ENCODE measurements at places on chromosomes 1 and 21. TPM values are rescaled to one million over a fixed set of nuclear protein-coding genes. Genes with fewer than 3 reads are reported as not detected.

DNA sequence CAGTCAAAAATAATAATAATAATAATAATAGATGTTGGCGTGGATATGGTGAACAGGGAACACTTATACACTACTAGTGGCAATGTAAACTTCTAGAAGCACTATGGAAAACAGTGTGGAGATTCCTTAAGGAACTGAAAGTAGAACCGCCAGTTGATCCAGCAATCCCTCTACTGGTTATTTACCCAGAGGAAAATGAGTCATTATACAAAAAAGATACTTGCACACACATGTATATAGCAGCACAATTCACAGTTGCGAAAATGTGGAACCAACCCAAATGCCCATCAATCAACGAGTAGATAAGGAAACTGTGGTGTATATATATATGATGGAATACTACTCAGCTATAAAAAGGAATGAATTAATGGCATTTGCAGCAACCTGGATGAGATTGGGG, 176.0 kb downstream of the PLPP3 start:
- no peak for DNase-seq

- DNase-seq = no peak
Measured at GRCh38 chr1:60137406-60137805, 63.8 kb upstream of the C1orf87 start.

DNA sequence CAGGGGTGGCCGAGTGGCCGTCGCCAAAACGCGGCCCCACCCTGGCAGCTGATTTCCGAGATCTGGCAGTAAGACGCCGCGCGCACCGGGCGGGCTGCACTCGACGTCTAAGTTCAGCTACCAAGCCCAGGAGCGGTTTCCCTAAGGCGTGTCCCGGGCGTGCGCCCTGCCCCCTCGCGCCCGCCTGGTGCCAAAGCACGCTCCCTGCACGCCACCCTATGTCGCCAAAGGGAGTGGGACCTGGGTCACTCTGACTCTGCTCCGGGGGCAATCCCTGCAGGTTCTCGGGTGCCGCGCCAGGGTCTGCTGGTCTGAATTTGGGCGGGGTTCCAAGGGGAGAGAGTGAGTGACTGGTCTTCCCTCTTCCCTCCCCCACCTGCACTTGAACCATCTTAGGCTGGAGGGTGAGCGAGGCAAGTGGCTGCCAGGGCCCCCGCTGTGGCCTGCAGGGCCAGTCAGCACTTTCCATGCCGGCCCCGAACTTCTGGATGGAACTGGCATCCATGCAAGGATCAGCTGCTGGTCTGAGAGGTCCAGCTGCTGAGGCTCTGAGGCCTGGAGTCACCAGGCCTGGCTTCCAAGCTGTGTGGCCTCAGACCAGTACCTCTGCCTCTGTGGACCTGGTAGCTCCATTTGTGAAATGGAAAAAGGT, at the start of gene LRRC38:
TSS of gene LRRC38 (minus strand) at position 109 of the 652 bp plus-strand sequence. CDS start 410 bp downstream, outside the sequence.
- DNase-seq = no peak

DNA sequence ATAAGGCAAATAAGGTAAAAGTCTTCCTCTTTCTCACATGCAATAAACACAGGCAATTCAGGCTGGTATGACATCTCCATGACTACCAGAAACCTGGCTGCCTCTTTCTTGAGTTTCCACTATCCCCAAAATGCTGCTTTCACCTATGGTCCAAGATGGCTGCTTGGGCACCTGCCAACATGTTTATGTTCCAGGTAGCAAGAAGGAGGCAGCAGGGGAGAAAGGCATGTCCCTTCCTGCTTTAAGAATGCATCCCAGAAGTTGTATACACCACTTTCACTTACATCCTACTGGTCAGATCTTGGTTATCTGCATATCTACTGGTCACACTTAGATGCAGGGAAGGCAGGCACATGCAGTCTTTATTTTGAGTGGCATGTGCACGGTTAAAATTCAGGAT, 19.4 kb upstream of the ACOT11 start:
- no peak for DNase-seq

GRCh38 chr1:26404641-26405040, 6.0 kb upstream of the LIN28A start:
- no peak for DNase-seq

GRCh38 chr1:112325504-112325903, 70.5 kb upstream of the CTTNBP2NL start:
- DNase-seq = no peak

DNA sequence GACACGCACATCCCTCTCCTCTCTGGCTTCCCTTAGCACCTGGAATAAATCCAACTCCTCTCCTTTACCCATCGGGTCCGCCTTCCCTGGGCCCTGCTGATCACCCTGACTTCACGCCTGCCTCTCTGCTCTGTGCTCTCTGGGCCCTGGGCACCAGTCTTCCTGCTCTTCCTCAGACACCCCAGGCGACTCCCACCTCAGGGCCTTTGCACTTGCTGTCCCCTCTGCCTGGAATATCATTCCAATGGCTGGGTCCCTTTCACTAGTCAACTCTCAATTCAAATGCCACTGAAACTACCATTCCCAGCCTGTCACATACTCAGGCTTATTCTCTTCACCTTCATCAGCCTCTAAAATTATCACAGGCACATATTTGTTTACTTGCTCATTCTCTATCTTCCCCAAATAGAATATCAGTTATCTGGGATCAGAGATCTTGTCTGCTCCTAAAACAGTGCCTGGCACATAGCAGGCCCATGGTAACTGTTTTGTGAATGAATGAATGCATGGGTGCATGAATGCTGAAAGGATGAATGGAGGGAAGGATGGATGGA, 27.2 kb upstream of the SELENON start:
- DNase-seq = no peak

- no peak for DNase-seq
Measured at GRCh38 chr1:59973719-59974118, 47.1 kb upstream of the CYP2J2 start.

The C1orf174 gene
- 17.6 TPM for total RNA-seq

The ELK4 gene
- 27.2 TPM for total RNA-seq

The RBP7 gene
- 18.4 TPM for total RNA-seq
